ENCODE measurements at places on chromosomes 7 and 10.

DNA sequence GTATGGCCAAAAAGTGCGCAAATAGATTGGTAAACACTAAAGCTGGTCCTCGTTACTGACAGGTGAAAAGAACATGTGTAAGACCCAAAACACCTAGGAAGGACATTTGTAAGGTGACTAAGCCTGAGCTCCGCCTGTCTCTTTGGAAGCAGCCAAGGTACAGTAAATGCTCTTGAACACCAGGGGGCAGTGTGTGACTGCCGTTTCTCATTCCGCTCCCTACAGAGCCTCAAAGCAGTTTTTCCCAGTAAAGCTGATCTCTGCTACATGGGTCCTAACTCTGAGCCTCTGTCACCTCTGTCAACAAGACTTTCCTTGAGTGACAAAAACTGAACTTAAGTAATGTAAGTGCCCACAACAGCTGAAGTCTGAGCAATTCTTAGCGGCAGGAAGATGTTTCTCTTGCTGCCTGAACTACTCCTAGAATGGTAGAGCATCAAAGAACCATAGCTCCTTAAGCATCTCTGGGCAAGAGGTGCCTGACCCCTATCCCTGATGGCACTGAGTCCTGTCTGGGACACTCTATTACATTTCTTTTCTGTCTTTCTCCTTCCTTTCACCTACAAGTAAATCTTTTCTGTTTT lies 238.0 kb upstream of the INHBA start:
- DNase-seq: peak; percentile 21

DNA sequence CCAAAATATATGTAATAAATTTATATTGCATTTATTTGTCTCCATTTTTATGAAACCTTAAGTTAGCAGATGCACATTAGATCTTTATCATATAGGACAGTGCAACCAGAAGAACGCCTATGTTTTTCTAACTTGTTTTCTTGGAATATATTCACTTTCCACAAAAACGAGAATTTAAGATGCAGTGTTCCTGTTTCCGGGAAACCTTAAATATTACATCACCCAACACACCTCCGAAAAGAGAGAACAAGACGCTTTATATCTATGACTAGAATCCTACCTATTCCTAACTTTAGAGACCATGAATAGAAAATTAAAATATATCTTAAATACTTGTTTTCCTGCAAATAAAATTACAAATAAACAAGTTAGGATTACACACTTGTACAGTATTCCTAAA lies 1.9 kb downstream of the EZH2 start:
- no peak for DNase-seq

GRCh38 chr7:141072548-141073172 lies 1.2 kb upstream of the TMEM178B start:
- no peak for DNase-seq

GRCh38 chr7:30699706-30700495 lies 17.6 kb upstream of the CRHR2 start:
- no peak for DNase-seq

DNA sequence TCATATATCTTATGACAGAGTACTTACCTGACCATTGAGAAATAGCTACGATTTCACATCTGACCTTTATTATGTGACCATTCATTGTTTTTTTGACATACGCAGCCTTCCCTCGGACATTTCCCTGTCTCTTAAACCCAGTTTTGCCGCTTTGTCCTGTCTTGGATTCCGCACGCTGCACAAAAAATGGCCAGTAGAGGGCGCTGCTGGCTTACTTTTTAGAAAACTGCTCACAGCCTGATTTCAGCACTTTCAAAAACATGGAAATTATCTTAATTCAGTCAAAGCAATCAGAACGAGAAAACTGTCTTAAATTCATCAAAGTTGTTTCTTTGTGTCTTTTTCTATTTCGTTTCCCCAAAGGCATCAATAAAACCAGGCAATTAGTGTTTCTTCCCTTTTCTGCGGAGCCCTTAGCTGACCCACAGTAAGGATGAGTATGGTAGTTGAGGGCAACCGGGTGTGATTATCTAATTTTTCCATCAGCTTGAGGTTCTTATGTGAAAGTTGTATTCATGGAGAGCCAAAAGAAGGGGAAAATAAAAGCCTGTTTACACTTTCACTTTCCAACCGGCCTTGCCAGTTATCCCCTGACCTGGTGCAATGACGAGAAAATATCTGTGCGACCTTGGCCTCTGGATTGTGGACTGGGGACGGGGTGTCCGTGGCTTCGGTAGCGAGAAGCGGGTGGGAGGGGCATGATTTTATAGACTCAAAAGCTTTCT lies 144.4 kb downstream of the DYNC1I1 start:
- DNase-seq: peak; percentile 44

DNA sequence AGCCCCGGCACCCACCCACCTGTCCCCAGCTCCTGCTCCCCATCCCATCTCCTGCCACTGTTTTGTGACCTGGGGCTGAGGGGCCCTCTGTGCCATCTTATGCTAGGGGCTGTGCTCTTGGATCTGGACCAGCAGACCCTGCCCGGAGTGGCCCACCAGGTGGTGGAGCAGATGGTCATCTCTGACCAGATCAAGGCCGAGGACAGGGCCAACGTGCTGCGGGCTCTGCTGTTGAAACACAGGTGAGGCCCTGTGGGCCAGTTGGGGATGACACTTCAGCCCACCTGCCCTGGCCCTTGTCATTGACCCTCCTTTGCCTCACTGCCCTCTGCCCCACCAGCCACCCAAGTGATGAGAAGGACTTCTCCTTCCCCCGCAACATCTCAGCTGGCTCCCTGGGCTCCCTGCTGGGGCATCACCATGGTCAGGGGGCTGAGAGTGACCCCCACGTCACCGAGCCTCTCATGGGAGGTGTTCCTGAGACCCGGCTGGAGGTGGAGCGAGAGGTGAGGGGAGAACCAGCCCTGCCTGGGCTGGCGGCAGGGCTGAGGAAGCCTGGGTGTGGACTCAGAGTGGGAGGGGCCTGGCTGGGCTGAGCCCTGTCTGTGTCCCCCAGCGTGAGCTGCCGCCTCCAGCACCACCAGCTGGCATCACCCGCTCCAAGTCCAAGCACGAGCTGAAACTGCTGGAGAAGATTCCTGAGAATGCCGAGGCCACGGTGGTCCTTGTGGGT lies 10.6 kb downstream of the FASTK start:
- DNase-seq: no peak

DNA sequence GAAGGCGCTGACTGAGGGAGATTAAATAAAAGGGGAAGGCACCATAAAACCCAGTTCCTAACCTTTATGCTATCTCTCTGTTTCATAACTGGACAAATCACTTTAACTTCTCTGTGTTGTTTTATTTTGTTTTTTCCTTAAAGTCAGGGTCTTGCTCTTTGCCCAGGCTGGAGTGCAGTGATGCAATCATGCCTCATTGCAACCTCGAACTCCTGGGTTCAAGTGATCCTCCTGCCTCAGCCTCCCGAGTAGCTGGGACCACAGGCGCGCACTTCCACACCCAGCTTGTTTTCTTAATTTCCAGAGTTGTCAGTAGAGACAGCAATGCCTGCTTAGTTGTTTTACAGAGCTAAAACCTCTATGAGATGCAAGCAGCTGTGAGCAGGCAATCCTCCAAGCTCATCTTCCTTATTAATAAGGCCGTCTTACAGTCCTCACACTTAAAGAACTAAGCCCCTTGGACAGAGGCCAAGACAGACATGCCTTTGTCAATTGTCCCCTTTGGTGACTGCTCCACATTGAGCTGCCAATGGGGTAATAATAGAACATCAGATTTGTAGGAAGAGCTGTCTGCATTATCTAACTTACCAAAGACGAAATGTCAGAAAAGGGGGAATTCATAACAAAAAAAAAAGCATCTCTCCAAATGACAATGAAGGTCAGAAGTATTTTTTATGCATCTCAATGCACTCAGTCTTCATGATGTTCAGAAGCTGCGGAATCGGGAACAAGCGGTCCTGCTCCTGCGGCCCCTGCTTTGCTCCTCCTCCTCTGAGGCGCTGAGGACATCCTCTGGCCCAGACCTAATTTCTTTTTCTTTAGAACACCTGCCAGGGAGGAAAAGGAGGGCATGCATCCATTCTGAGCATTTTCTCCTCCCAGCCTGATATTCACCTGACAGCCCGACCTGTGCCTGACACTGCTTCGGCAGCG lies 62.7 kb upstream of the RNF32 start:
- DNase-seq: no peak

DNA sequence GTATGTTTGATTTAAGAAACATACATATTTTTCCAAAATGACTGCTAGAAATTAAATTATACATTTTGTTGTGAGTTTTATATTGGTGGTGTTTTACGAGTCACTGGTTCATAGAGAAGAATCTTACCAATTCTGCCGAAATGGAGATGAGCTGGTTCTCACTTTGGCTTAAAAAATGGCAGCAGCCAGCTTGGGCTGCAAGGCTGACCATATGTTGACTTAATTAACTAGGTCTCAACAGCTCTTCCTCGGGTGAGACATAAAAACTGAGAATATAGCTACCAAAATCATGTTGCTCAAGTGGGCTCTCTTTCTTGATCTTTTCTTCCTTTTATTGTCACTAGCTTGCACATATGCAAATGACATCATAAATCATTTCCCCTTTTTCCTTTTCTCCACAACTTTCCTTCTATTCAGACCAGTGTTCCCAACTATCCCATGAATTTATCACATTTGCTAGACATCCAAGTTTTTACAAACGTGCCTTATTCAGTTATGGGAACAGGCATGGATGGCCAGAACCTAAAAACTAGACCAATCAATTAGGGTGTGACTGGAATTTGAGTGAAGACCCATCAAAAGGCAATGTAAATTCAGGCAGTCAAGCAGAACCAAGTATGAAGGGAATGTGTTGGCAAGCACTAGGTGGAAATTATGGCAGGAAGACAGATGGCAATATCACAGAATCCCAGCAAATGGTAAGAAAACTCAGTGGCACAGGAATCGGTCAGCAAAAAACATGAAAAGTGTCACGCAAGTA lies 6.4 kb upstream of the TSPAN12 start:
- no peak for DNase-seq

- no peak for DNase-seq
These were observed 203.1 kb upstream of the PDE1C start for GRCh38 chr7:32273297-32273696.

- peak; percentile 65 for DNase-seq
These were observed at the start of gene SERPINE1 for GRCh38 chr7:101126651-101127459. Gene SERPINE1 (plus strand): TSS chr7:101127104. CDS start chr7:101128394, 1,290 bp downstream.

DNA sequence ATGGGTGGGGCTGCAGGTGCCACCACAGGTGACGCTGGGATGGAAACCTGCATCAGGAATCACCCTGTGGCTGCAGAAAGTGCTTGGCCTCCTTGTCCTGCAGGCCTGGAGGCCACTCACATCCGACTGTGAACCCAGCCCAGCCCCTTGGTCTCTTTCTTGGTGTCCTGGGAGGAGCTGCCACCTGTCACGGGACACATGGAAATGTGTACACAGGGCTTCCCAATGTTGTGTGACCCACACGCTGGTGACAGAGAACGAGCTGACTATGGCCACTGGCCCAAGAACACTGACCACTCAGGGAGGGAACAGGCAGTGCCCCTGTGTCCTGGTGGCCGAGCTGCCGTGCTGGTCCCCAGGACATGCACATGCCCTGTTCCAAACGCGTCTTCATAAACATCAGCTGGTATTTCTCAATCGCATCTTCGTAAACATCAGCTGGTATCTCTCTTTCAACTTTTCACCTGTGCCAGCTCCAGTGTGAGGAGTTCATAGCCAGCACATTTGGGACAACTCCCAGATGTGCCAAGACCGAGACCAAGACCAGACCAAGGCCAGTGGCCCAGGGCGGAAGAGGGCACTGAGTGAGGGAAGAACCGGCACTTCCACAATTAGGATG lies 57.9 kb upstream of the INPP5A start:
- no peak for DNase-seq

DNA sequence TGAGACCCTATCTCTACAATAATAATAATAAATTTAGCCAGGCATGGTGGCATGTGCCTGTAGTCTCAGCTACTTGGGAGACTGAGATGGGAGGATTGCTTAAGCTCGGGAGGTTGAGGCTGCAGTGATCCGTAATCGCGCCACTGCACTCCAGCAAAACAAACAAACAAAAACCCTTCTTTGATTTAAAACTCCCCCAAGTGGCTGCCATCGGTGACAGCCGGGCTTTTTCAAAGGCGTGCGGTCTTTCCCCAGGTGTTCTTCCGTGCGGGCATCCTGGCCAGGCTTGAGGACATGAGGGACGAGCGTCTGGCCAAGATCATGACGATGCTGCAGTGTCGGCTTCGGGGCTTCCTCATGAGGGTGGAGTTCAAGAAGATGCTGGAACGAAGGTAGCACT lies 1.9 kb upstream of the MYH16 start:
- no peak for DNase-seq

GRCh38 chr7:39733881-39734632 lies 110.7 kb downstream of the RALA start:
- no peak for DNase-seq

DNA sequence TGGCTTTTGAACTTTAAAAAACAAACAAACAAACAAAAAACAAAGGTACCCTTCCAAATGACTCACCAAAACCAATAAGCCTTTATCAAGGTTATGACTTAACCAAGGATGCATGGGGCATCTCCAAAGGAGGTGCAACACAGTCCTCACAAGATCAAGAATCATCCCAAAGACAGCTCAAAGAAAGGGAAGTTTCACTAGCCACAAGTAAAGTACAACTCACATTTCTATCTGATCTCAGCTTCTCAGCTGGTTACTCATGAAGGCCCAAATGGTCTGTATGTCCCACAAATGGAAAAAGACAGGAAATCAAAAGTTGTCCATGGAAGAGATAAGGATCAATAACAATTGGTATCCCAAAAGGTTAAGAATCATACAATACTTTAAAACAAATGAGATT lies 6.0 kb upstream of the MKLN1 start:
- no peak for DNase-seq

DNA sequence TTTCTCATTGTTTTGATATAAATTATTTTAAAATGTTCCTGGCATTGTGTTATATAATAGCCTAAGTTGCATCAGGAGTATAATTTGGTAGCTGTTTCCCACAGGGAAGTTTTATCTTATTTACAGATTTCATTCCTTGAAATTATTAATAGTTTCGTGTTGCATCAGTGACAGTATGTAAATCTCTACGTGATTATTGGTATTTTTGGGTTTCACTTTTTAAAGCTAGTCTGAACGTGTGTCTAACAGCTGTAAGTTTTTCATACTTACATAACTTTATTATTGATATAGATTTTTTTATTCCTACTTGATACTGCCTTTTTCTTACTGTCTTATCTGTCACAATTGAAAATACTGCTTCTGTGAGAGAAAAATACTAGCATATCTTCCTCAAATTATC lies 167.9 kb downstream of the PHF14 start:
- DNase-seq: no peak

GRCh38 chr10:43970018-43970698 lies 321.5 kb upstream of the ZNF32 start:
- no peak for DNase-seq

GRCh38 chr10:102449321-102450123 lies 1.8 kb downstream of the C10orf95 start:
- peak; percentile 86 for DNase-seq

All from T-helper 1 cell (primary cell).